HL-60 (cell line): ENCODE measurements at places on chromosomes 6 and 20.
A peak's percentile ranks its signal among the peaks of the same experiment; 100 is the strongest.

DNA sequence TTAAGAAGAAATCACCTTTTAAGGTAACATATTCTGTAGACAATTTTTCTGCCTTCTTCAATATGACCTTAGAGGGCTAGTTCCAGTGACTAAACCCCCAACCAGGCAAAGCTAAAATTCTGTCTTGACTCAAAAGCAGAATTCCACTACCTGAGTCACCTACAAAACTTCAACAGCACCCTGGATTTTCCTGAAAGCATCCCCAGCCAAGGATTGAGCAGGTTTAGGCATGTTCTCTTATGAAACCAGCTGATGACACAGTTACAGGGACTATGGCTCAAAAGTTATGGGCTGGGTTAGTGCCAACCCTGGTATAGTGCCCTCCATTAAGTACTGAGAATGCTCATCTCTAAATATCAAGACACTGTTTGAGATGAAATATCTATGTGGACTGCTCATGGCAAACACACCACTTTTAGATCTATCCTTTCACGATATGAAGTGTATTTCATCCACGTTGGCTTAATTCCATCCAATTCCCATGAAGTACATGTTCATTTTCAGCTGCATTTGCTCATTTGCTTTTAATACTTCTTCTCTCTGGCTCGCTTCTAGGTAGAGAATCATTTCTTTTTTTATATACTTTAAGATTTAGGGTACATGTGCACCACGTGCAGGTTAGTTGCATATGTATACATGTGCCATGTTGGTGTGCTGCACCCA, 53.6 kb upstream of the TNFAIP3 start:
- no peak for DNase-seq

DNA sequence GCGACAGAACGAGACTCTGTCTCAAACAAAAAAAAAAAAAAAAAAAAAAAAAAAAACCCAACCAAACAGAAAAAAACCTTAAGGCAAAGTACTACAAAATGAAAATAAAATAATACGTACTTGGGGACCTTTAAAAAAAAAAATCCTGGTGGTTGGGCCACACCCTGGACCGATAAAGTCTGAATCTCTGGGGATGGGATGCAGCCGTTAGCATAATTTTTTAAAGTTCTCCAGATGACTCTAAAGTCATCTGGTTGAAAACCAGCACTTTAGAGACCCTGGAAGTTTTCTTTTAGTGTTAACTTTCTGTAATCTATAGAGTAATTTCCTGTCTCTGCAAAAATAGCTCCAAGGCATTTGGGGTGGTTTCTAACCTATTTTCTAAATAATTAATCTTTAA, 142.9 kb upstream of the SALL4 start:
- no peak for DNase-seq

GRCh38 chr20:62104791-62105345, 17.4 kb upstream of the LSM14B start:
- no peak for DNase-seq

DNA sequence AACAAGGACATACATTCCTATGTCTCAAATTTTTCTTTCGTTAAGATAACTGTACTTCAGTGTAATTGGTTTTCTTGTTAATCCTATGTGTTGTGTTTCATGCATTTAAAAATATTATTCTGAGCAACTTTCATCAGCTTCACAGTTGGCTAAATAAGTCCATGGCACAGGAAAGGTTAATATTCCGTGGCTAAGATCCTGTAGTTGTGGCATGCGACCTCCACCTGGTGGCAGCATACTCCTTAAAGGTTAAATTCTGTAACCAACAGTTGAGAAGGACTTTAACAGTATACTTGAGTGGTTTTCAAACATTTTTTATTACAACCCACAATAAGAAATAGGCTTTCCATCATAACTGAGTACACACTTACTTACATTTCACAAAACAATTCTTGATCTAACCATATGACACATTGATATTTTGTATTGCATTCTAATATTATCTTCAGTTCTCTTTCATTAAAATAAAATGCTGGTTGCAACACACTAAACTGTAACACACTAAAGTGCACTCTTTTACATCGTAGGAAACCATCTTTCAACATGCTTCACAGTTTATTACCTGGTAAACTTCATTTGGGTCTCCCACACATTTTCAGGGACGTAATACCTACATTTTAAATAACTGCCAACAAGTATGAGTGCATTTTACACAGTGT, 118.3 kb downstream of the SLX4IP start:
- no peak for DNase-seq

GRCh38 chr6:107894809-107895396, 63.1 kb downstream of the SEC63 start:
- DNase-seq = no peak

DNA sequence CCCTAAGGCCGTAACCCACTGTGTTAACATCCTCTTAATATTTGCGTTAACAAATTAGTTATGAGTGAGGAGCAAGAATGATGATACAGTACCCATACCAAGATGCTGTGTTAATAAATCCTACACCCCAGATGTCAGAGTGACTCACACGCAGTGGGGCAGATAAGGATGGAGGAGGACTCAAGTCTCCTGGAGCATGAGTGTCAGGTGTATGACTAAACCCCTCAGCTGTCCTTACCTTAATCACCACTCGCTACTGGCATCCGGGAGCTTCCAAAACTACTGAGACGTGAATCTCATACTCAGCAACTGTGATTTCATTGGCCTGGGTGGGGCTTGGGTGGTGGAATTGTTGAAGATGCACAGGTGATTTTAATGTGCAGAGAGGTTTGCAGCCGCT, 131.3 kb upstream of the MTHFD1L start:
- no peak for DNase-seq

GRCh38 chr20:48706116-48706656, 121.6 kb downstream of the PREX1 start:
- DNase-seq = peak; percentile 60

GRCh38 chr6:158730541-158730907, 80.7 kb downstream of the SYTL3 start:
- DNase-seq = no peak

DNA sequence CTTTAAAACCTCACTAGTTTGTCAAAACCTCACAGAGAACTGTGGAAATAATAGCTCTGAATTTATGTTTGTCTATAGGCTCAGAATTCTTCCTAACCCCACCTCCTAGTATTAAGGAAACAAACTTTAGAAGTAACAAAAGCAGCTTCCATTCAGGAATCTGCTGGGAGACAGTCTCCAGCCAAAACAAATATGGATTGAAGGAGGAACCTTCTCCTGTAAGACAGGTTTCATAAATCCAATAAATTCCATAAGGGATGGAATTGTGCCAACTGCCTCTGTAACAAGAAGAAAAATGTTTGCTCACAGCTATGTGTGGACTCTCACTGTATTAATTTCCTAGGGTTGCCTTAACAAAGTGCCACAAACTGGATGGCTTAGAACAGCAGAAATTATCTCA, 7.5 kb downstream of the SYCP2 start:
- DNase-seq = no peak

GRCh38 chr20:5220321-5221060, 93.7 kb downstream of the CDS2 start:
- DNase-seq = peak; percentile 5

- no peak for DNase-seq
Observed at GRCh38 chr20:35883336-35883777, 70.9 kb downstream of the SCAND1 start.

DNA sequence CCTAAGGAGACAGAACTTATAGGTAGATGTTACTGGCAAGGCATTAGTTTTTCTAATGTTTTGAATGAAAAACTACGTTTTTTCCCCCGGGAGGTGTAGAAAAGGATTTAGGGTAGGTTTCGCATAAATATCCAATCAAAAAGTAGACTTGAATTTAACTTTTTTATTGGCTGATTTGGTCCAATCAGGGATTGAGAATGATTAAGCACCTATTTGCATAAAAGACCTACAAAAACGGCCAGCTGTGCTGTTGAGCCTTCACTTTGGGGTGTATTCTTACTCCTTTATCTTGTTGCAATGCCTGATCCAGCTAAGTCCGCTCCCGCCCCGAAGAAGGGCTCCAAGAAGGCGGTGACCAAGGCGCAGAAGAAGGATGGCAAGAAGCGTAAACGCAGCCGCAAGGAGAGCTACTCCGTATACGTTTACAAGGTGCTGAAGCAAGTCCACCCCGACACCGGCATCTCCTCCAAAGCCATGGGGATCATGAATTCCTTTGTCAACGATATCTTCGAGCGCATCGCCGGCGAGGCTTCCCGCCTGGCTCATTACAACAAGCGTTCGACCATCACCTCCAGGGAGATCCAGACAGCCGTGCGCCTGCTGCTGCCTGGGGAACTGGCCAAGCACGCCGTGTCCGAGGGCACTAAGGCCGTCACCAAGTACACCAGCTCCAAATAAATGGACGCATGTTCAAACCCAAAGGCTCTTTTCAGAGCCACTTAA, 113.5 kb upstream of the BTN3A2 start:
- no peak for DNase-seq

GRCh38 chr20:17619351-17620093, 49.6 kb downstream of the DSTN start:
- DNase-seq = no peak

DNA sequence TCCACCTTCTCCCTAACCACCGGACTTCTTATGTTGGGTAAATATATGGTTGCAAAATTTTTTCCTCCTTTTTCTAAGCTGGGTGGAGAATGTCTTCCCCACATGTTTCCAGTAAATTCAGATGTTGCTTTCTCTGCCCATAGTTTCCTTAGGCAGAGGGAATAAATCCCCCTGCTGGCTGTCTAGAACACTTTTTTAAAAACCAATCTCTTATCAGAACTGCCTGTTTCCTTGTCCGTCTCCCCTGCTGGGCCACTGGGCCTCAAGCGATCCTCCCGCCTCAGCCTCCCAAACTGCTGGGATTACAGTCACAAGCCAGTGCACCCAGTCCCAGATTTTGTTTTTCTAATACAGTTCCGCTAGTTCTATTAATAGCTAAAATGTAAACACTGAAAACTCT, 9.9 kb upstream of the WFDC2 start:
- DNase-seq = no peak

- no peak for DNase-seq
Observed at GRCh38 chr6:29631860-29632731, 887 bp downstream of the GABBR1 start.

DNA sequence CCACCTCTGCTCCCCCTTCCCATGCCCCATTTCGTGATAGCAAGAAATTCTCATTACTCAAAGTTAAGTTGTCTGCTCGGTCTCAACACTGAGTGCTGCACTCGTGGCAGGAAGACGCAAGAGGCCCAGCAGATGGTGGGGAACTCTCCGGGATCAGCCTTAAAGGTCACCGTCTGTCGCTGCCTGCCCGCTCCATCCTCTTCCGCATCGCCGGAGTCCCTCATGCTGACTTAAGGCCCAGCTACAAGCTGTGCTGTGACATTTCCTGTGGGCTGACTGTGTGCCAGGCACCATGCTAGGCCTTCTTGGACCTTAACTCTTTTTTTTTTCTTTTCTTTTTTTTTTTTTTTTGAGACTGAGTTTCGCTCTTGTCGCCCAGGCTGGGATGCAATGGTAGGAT, 17.8 kb downstream of the GRM4 start:
- DNase-seq = no peak

GRCh38 chr6:119148098-119148824, 69.8 kb upstream of the FAM184A start:
- no peak for DNase-seq

GRCh38 chr6:170035901-170036304, 255.0 kb downstream of the DLL1 start:
- DNase-seq = no peak

DNA sequence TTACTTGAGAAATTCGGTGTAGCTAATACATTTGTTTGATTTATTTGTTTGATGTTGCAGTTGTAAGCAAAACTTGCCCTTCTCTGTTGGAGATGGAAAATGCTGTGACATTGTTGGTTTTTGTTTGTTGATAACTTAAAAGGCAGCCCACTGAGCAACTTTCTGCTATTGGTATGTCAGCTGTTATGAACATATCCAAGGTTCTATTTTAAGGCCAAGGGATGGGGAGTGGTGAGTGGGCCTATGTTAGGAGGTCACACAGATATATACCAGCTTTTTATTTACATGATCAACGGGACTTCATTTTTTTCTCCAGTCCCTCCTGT, 5.7 kb downstream of the QKI start:
- no peak for DNase-seq

DNA sequence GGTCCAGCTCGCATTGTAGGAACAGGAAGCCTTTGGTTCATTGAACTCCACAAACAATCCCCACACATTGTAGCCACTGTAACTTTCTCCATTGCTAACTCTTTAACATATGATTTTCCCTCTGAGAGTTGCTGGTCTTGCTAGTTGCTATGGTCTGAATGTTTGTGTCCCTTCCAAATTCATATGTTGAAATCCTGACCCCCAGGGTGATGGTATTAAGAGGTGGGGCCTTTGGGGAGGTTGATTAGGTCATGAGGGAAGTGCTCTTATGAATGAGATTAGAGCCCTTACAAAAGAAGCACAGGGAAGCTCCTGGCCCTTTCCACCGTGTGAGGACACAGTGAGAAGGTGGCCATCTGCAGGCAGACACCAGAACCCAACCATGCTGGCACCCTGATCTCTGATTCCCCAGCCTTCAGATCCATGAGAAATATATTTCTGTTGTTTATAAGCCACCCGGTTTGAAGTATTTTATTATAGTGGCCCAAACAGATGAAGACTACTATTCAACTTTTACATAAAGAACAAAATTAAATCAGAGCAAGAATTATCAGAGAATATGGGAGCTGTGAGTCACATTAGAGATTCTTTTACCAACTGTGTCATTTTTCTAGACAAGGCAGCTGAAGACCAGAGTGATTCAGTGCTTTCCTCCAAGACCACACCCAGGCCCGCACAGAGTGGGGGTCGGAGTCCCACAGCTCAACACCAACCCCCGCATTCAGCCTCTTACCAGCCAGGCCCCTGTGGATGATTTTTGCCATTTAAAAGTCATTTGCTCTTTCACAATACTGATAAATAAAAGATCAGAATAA, 143.0 kb downstream of the SAMD5 start:
- DNase-seq = no peak

GRCh38 chr6:47141171-47141570, 99.0 kb upstream of the ADGRF1 start:
- DNase-seq = no peak

GRCh38 chr20:17914957-17915356, 53.6 kb downstream of the SNX5 start:
- DNase-seq = no peak

DNA sequence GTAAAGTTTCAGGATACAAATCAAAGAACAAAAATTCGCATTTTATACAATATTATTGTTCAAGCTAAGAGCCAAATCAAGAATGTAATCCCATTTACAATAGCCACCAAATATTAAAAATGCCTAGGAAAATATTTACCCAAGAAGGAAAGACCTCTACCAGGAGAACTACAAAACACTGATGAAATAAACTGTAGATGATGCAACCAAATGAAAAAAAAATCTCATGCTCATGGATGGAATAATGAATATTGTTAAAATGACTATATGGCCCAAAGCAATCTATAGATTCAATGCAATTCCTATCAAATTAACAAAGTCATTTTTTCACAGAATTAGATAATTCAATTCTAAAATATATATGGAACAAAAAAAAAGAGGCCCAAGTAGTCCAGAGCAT, 708.8 kb upstream of the MAN1A1 start:
- DNase-seq = no peak

DNA sequence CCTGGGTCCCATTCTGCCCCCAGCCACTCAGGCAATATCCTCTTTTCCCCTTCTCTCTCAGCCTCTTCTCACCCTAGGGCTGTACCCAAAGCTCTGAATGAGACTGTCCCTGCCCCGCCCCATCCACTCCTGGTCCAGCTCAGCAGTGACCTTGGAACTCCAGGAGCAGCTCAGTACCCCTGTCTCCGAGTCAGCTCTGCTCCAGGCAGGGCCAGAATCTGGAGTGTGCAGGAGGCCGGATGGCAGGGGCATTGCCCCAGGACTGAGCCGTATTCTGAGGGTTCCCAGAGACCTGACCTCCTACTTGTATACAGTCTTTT, 2.0 kb upstream of the RAET1G start:
- DNase-seq = no peak

GRCh38 chr6:145621776-145622175, 113.5 kb downstream of the EPM2A start:
- DNase-seq = no peak
